Cerebellum (tissue), 4 donors: ENCODE measurements at places on chromosomes 12 and 14.

- no peak for DNase-seq
These were observed 6.7 kb downstream of the VASH1 start for GRCh38 chr14:76767681-76768656.

- no peak for DNase-seq
These were observed 73.9 kb upstream of the PLEKHA5 start for GRCh38 chr12:19055589-19055988.

DNA sequence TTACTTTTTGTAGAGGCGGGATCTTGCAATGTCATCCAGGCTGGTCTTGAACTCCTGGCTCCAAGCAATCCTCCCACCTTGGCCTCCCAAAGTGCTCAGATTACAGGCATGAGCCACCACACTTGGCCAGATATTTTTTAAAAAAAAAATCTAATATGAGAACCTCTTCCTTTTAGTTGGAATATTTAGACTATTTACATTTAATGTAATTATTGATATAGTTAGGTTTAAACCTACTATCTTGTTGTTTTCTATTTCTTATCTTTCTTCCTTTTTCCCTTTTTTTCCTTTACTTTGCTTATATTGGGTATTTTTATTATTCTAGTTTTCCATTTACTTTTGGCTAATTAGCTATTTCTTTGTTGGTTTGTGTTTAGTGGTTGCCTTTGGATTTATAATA, 185.8 kb downstream of the SLC41A2 start:
- DNase-seq, result no peak

DNA sequence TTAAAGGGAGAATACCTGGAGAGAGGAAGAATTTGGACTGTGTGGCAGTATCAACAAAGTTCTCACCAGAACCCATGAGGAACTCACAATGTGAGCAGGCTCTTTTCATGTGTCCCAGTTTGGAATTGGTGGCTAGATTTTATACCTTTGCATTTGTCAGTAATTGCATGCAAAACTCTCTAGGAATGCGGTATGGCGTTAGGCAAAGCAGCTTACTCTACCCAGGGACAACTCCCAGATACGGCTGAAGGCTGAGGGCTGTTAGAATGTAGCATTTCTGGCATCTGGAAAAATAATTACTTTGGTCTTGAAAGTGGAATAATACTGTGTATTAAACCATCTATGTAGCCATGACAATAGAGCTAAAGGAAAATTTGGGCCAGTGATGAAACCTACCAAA, 635.5 kb downstream of the SLC16A7 start:
- no peak for DNase-seq

- no peak for DNase-seq
These were observed 200.1 kb upstream of the FRMD6 start for GRCh38 chr14:51451561-51451960.

DNA sequence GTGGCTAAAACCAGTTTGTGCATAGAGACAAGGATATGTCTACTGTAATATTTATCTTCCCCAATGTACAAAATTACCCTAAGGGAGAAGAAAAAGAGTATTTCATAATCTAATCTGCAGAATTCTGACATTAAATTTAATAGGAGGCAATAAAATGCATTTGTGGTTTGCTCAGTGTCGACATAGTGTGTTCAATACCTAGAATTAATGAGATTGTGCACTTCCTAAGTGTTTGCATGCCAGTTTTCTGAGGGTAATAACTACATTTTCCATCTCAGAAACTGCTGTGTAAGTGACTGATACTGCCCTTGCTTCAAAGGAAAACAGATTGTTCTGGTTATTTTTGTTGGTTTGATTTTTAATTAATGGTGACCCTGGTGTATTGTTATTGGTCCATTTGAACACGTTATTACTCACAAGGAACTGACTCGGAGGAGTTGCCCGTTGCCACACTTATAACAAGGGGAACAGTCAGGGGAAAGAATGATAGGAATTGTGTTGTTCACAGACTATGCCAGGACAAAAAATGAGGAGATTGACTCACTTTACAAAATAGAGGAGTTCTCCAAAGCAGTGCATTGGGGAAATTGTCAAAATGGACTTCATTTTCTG, 960.3 kb upstream of the TMEM132C start:
- DNase-seq, result no peak

DNA sequence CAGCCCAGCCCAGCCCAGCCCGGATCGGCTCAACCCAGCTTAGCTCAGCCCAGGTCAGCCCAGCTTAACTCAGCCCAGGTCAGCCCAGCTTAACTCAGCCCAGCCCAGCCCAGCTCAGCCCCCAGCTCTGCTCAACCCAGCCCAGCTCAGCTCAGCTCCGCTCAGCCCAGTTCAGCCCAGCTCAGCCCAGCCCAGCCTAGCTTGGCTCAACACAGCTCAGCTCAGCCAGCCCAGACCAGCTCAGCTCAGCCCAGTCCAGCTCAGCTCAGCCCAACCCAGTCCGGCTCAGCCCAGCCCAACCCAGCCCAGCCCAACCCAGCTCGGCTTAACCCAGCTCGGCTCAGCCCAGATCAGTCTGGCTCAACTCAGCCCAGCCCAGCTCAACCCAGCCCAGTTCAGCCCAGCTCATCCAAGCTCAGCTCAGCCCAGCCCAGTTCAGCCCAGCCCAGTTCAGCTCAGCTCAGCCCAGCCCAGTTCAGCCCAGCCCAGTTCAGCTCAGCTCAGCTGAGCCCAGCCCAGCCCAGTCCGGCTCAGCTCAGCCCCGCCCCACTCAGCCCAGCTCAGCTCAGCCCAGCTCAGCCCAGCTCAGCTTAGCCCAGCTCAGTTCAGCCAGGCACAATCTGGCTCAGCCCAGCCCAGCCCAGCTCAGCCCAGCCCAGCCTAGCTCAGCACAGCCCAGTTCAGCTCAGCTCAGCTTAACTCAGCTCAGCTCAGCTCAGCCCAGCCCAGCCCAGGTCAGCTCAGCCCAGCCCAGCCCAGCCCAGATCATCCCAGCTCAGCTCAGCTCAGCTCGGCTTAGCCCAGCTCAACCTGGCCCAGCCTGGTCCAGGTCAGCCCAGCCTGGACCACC, 331.7 kb downstream of the TMEM121 start:
- no peak for DNase-seq

DNA sequence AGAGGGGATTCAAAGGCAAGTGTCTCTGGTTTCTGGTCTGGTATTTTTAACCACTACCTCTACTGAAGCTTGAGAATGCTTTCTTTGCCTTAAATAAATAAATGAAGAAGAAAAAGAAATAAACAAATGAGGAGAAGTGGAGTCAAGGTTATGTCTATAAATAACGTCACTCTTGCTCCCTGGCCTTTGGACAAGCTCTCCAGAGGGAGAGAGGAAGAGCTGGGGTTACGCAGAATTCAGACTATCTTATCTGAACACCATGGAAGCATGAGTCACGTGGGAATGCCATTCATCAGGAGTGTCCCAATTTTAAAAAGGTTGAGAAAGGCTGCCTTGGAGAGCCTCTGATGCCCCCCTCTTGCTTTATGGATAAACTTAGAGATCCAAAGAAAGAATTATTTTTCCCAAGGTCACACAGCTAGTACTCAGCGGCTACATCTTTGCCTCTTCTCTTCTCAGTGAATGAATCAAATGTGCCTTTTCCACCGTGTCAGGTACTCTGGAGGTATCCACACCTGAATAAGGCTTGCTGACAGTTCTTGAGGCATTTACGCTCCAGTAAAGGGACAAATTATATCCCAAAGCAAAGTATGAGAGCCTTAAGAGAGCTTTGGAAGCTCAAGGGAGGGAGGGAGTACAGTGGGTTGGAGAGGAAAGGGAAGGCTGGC, 12.9 kb upstream of the MSI1 start:
- DNase-seq, result no peak

- peak; percentile 68 for DNase-seq
These were observed 35.1 kb downstream of the TMBIM6 start for GRCh38 chr12:49776413-49776812.

GRCh38 chr12:66620688-66621087, 58.2 kb downstream of the GRIP1 start:
- no peak for DNase-seq

- no peak for DNase-seq
These were observed 10.9 kb downstream of the WASHC3 start for GRCh38 chr12:102050660-102051430.

GRCh38 chr14:80576401-80576800, 365.1 kb upstream of the DIO2 start:
- no peak for DNase-seq

GRCh38 chr14:73795974-73796373, 55.7 kb upstream of the PTGR2 start:
- no peak for DNase-seq

DNA sequence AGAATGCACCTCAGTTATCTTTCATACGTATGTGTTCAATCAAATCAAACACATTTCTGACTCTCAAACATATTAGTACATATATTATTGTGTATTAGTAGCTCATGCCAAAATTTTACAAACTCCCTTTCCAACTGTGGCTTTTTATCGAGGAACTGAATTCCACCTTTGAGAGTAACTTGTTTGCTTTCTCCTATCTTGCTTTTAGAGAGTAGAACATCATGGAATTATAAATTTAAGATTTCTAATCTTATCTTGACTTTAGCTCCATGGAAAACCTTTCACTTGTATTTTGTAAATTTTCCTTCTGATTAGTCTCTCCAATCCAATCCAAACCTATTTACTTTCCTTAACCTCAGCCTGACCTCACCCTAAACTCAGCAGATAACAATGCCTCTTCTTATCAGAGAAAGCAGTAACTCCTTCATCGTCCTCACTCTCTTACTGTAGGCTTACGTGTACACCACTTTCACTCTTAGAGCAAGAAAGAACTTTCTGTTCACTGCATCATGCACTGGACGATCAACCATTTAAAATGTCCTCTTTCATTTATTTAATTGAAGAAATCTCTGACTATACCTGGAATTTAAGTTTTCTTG, 164.5 kb downstream of the TMTC3 start:
- DNase-seq, result no peak

DNA sequence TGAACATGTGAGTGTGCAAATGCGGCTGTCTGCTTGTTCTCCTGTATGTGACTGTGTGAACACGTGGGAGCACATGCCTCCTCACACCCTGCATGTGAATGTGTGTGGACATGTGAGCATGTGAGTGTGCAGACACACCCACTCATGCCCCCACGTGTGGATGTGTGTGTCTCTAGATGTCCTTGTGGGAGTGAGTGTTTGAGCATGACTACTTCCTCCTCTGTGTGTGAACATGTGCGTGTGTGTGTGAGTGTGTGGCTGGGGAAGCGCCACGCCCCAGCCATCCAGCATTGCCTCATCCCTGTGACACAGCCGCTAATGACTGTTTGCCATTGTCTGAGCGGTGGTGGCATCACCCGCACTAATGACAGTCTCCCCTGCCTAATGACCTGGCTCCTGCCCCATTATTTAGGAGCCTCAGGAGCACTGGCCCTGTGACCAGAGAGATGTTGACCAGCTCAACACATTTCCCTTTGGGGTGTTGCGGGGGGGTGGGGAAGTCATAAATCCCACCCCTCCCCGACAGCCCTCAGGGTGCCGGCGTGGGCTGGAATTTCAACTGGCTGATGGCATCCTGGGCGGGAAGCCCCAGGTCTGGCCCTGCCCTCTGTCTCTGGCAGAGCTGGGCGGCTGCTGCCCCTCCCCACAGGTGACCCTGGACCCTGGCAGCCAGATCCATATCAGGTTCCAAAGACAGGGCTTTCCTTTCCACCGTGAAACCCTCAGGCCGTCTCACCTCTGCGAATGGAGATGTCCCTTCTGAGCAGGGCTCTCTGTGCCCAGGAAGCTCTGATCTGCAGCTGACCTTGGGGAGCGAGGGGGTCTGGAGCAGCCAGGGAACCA, 11.5 kb upstream of the KRT80 start:
- DNase-seq, result no peak

GRCh38 chr12:55815473-55815872, 2.1 kb downstream of the SARNP start:
- DNase-seq, result no peak

DNA sequence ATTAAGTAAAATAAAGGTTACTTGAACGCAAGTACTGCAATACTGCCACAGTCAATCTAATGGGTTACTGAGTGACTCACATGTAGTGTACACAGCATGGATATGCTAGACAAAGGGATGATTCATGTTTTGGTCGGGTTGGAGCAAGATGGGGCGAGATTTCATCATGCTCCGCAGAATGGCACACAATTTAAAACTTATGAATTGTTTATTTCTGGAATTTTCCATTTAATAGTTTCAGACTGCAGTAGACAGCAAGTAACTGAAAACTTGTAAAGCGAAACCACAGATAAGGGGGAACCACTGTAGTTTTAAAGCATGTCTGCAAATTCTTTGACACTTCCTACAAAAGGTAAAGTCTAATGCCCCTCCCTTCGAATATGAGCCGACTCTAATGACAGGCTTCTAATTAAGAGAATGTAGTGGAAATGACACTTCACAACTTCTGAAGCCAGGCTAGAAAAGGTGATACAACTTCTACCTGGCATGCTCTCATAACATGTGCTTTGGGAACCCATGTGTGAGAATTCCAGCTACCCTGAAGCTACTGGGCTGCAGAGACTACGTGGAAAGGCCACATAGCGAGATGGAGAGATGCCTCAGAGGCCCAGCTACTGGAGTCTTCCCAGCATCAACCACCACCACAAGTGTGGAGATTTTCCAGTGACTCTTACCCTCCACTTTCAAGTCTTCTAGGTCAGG, 13.9 kb upstream of the TCP11L2 start:
- no peak for DNase-seq

GRCh38 chr14:100118396-100119011, 40.9 kb downstream of the DEGS2 start:
- no peak for DNase-seq

GRCh38 chr14:55324812-55325211, 53.6 kb downstream of the FBXO34 start:
- no peak for DNase-seq

DNA sequence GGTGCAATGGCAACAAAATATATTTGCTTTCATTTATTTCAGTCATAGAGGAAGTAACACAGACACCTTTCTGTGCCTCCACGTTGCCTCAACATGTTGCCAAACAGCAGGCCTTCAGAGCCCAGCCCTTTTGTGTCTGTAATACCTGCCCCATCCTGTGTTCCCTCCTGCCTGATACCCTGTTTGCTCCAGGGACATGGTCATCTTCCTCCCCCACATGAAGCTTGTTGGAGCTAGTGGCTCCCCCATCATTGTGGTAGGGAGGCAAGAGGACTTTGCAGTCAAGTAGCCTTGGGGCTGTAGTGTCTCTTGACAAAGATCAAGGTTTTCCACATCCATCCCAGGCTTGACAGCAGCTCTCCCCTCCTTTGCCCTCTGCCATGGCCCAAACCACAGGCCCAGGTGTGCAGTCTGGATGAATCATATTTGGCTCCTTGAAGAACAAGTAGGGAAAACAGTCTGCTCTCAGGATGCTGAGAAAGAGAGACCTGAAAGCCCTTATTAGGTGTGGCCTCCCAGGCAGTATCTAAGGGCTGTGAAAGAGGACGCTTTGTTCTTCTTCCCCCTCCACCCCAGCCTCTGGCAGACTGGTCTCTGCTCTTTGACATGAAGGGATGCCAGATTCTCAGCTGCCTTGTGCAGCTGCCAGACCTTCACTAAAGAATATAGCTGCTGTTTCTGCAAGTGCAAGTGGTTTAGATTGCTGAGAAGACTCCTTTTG, 329.0 kb downstream of the C12orf75 start:
- DNase-seq, result no peak

GRCh38 chr14:83053022-83053710, 1519.5 kb upstream of the SEL1L start:
- no peak for DNase-seq

GRCh38 chr14:53148671-53149070, 4.5 kb downstream of the DDHD1 start:
- DNase-seq, result no peak
